NCI-H774 (cell line): ENCODE measurements at places on chromosomes 7 and 10.

DNA sequence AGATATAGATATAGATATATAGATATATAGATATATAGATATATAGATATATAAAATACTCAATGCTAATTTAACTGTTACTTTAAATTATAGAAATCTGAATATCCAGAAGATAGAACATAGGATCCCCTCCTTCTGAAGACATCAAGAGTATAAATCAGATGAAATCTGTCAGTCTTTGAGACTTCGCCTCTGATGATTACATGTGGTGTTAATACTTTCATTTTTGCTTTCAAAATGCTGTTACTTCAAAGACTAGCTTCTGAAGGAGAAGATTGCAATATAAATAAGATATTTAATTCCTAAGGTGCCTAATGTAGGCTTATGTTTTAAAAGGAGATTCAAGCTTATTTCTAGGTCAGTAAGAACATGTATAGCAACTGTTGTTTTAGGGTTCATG, 180.4 kb downstream of the TSPAN12 start:
- DNase-seq: no peak

GRCh38 chr10:93994438-93994801, 689 bp downstream of the PLCE1 start:
- DNase-seq: no peak

GRCh38 chr7:51253157-51253556, 63.5 kb downstream of the COBL start:
- no peak for DNase-seq

DNA sequence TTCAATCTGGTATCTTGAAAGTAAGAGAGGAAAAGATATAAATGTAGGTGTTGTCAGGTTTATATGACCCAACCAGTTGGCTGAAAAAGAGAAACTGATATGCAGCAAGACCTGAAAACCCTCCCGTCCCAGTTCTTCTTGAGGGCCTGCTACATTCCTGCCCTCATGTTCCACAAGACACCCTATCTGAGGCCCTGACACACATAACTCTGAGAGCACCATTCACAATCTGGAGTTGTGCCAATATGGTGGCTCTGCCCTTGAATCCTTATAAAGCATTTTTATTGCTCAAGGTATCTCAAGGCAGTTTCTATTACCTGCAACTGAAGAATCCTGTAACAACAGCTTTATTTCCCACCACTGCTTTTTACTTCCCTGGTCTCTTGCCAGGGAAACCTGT, 17.0 kb downstream of the XPNPEP1 start:
- no peak for DNase-seq

DNA sequence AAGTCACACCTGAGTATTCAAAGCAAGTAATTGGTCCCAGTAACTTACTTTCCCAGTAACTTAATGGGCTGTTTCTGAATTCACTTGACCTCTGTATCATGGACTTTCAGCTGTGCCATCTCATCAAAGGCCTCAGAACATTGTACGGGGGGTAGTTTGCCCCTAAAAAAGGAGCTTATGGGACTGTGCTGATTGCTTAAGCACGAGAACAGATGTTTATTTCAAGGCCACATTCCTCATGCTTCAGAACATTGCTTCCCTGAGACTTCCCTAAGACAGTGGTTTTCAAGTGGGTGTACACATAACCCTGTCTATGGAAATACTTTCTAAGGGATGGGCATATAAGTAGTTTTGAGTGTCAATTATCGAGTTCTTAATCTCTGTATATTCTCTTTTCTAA, 26.8 kb downstream of the CALCR start:
- DNase-seq: no peak

DNA sequence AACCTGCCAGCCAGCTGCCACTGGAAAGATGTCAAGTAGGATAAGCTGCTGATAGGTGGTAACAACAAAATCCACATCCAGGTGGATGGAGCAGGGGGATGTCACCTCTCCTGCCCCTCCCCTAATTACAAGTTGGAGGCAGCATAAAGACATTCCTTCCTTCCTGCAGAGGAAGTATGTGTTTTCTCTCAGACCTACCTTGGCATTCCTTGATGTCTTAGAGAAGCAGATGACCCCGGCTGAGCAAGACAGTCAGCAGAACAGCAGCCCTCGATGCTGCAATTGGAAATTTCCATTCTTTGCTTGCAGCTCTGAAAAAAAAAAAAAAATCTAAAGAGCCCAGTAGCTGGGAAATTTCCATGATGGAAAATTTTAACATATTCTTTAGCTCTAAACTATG, 137.5 kb upstream of the MKLN1 start:
- no peak for DNase-seq

- DNase-seq: no peak
Measured at GRCh38 chr7:96241855-96242254, 80.0 kb downstream of the SLC25A13 start.
